ENCODE measurements at places on chromosomes 11 and 22.

- DNase-seq = no peak
These were observed 941.0 kb upstream of the CHORDC1 start for GRCh38 chr11:91163619-91164451.

DNA sequence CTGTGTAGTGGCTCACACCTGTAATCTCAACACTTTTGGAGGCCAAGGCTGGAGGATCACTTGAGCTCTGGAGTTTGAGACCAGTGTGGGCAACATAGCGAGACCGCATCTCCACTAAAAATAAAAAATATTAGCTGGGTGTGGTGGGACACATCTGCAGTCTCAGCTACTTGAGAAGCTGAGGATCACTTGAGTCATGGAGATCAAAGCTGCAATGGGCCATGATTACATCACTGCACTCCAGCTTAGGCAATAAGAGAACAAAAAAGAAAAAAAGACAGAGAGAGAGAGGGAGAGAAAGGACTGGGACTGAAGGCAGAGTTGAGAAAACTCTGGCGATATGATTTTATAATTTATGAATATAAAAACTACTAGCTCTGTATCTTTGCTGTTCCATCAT, 473.1 kb downstream of the LRRC4C start:
- DNase-seq = no peak

GRCh38 chr22:25843660-25844405, 101.8 kb downstream of the MYO18B start:
- no peak for DNase-seq

GRCh38 chr11:134060316-134060715, 8.6 kb upstream of the JAM3 start:
- no peak for DNase-seq

- DNase-seq = no peak
These were observed 20.4 kb downstream of the FCHSD2 start for GRCh38 chr11:73121692-73122091.

DNA sequence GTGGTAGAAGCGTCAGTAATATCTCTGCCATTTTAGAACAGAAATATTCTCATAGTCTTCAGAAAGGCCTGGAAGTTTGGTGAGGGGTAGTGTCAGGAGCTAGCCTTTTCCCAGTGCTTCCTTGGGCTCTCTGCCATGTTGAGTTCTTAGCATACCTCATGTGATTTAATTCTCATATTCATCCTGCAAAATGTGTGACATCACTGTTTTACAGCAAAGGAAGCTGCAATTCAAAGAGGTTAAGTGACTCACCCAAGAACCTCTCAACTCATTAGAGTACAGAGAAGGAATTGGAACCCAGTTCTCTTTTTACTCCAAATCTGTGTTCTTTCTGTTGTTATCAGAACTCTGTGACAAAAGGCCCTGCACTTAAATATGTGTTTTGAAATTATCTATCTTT, 72.1 kb downstream of the RNF169 start:
- no peak for DNase-seq

- DNase-seq = no peak
These were observed 6.0 kb upstream of the MS4A6E start for GRCh38 chr11:60321051-60321450.

DNA sequence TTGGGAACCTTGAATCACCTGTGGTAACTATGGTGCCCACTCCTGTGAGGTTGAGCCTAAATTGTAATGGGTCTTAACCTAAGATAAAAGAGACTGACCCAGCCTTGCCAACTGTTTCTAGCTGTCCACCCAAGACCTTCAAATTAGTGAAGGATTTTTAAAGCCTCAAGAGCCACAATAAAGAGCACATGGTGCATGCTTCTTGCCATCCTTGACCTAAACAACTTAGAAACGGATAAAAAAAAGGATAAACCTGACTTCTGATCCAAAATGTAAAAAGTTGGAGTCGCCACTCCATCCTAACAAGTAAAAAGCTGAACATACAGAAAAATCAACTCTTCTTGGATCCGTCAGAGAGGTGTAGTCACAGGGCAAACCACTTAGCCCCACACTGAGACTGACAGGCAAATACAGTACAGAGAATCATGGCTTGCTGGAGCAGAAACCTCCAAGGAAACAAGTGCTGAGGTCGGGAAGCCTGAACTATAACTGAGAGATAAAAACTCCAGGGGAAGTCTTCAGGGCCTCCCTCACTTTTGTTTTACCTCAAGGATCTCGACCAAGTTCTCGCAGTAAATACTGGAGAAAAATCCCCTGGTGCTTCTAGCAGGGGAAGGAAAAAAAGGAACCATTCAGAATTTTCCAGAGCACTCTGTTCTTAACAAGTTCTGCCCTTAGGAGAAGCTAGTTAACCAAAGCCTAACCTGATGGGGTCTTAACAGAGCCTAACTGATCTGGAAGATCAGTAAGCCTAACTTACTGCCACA, 16.3 kb downstream of the ENTHD1 start:
- DNase-seq = no peak

DNA sequence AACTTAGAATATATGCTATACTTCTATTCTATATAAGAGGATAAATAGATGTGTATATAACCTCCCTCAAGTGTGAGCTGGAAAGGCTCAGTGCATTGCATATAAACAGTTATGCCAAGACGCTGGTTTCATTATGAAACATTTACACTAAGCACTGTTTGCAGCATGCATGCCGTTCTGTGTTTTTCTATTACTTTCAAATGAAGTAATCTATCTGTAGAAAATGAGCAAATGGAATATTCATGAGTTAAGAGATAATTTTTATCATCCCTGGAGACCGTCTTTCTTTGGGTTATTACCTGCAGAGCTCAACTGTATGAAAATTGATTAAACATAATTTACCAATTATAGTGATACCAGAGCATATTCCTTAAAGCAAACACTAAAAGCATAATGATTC, 925.7 kb upstream of the CCDC90B start:
- DNase-seq = no peak

DNA sequence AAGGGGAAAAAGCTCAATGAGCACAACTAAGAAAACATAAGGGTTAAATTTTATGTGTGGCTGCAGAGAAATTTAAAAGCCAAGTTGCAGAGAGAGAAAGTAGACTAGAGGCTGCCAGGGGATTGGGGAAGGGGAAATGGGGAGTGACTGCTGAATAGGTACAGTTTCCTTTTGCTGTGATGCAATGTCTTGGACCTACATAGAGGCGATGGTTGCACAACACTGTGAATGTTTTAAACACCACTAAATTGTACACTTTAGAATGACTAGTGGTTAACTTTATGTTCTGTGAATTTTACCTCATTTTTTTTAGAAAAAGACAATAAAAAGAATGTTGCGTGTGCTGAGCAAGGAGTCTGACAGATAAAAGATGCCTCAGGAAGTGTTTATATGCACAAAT, 36.5 kb downstream of the TENM4 start:
- no peak for DNase-seq

DNA sequence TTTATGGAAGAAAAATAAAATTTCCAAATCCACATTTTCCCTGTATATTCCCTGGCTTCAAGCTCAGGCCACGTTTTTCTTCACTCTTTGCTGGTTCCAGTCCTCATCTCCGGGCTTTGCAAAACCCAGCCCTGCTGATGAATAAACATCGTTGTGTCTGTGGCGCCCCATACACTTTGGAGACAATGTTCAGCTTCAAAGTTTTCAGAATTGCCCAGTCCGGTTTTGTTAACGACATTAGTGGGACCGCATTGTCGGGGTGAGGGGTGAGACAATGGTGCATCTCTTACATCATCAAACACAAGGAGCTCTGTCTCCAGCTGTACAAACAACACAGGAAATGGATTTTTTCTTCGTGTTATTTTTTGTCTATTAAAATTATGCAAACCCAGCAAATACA, 53.4 kb upstream of the HTATIP2 start:
- DNase-seq = no peak

- no peak for DNase-seq
These were observed at the start of gene VSIG2 for GRCh38 chr11:124751741-124752470. TSS of gene VSIG2 (minus strand) at chr11:124752255. CDS start at chr11:124752137, 118 bp downstream.

GRCh38 chr11:46465683-46466082, 74.1 kb upstream of the CHRM4 start:
- DNase-seq = no peak

GRCh38 chr11:126112547-126112946, 49.9 kb upstream of the CDON start:
- DNase-seq = no peak

- DNase-seq = no peak
These were observed 13.0 kb upstream of the UBASH3B start for GRCh38 chr11:122642472-122642922.

- no peak for DNase-seq
These were observed 217.9 kb downstream of the TMEM135 start for GRCh38 chr11:87255589-87255988.

DNA sequence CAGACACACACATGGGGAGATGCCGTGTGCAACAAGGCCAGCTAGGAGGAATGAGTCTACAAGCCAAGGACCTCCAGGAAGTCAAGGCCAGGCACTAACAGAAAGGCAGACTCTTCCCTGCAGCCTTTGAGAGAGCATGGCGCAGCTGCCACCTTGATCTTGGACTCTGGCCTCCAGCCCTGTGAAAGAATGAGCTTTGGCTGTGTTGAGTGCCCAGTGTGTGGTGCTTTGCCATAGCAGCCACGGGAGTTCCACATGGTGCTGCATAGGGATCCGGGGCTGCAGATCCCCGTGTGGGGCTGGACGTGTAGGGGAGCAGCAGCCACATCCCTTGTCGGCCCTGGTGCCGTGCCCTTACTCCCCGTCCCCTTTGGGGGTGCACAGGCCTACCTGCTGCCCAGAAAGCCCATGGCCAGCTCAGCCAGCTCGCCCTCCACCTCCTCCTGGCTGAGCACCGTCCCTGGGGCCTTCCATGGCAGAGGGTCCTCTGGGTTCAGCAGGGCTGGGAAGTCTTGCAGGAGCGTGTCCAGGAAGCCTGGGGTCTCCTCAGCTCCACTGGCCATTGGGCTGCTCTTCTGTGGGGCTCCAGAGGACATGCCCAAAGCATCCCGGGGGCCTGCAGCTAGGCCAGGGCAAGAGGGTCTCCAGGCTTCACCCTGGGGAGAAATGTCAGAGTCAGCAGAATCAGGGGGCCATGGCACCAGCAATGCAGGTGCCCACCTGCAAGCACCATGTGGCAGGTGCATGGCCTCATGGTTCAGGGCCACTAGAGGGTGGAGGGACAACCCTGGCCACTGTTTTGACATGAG, 7.0 kb downstream of the PPM1F start:
- DNase-seq = no peak

GRCh38 chr22:43828725-43828997, 16.6 kb upstream of the EFCAB6 start:
- no peak for DNase-seq

DNA sequence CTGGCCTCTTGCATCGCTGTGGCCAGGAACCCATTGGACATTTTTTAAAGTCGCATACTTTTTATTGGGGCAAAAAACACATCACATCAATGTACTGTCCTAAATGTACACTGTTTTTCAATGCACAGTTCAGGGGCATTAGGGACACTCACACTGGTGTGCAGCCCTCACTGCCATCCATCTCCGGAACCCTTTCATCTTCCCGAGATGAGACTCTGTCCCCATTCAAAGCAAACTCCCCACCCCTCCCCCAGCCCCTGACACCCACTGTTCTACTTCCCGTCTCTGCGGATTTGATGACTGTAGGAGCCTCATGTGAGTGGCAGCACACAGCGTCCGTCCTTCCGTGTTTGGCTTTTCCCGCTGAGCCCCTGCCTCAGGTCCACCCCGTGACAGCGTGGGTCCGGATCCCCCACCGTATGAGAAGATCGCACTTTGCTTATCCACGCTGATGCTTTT, 41.8 kb upstream of the TH start:
- DNase-seq = no peak

GRCh38 chr11:128195756-128196155, 391.6 kb downstream of the ETS1 start:
- no peak for DNase-seq

- no peak for DNase-seq
These were observed 18.6 kb downstream of the GRAMD4 start for GRCh38 chr22:46638601-46639431.

DNA sequence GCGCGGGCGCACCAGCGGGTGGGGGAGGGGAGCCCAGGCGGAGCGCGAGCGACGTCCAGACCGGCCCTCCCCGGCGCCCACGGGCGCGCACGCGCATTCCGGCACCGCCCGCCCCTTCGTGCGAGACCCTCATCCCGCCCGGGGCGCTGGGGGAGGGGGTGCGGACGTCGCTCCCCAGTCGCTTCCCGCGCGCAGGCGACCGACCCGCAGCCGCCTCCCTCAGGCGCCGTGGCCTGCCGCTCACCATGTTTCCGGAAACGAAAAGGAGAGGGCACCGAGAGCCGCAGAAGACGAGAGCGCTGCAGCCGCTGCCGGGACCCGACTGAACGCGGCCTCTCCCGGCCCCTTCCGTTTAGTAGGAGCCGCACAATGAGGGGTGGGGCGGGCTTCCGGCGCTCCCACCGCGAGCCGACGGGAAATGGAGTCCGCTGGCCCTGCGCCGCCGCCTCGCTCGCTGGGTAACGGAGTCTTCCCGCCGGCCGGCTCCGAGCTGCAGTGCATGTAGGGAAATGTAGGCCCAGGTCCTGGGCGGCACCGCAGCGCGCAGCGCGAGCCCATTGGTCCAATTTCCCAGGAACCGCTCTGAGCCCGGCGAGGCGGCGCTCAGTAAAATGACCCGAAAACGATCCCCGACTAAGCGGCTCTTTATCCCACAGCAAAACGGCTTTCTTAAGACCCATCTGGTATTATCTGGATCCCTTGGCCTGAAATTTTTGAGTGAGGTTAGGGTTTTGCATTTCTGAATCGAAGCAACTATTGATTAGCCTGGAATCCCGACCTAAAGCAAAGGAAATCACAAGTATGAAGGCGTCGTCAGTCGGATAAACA, at the start of gene CFL1:
Gene CFL1 (minus strand): TSS at position 328 of the 828 bp plus-strand sequence. CDS start 81 bp downstream, at position 247.
- peak; percentile 78 for DNase-seq

GRCh38 chr11:88086297-88086696, 88.9 kb downstream of the RAB38 start:
- no peak for DNase-seq

DNA sequence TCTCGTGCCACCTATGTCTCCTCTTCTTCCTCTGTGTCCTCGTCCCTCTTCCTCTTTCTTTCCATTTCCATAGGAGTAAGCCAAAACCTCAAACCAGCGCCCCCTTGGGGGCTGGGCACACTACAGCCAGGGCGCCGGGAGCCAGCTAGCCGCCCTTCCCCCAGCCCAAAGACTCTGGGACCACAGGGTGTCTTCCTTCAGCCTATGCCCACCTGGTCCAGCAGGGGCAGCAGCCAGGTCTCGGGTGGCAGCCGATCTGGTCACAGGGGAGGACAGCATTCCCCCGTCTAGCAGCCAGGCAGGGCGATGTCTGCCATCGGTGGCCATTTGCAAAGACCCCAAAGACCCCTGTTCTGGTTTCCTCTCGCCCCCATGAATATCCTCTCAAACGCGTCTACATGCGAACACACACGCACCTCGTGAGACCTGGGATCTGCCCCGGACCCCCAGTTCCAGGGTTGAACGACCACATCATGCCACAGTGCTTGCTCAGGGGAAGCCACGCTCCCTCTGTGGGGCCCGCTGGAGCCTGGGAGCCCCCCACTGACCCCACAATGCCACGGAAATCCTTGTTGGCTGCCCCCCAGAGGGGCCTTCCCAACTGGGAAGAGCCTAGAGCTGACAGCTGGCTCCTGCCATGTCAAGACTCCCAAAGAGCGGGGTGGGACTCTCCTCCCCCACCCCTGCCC, 546.0 kb upstream of the CCDC179 start:
- no peak for DNase-seq

GRCh38 chr11:97567801-97568200, 1178.0 kb downstream of the JRKL start:
- no peak for DNase-seq

GRCh38 chr22:20083157-20083890, 3.3 kb downstream of the DGCR8 start:
- no peak for DNase-seq

All from GM12892 (cell line).